ENCODE measurements at places on chromosomes 3 and 15.

GRCh38 chr15:33654860-33655259 lies 313.4 kb upstream of the CHRM5 start:
- no peak for DNase-seq

- DNase-seq = no peak
These were observed 41.2 kb downstream of the TRAT1 start for GRCh38 chr3:108863799-108864135.

GRCh38 chr3:51982352-51982837 lies 940 bp upstream of the ACY1 start:
- DNase-seq = no peak

DNA sequence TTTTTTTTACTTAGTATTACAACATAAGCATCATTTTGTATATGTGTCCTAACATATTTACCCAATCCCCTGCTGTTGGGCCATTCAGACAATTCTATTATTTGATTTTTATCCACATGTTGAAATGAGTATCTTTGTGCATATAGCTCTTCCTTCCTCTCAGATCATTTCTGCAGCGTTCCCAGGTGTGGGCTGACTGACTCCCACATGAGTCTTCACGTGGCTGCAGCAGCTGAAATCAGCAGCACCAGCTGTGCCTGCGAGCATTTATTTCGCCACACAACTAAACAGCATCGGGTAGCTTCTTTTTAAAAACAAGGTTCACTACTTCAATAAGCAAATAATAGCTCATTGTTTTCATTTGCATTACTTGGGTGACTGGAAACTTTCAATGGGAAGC lies 44.5 kb upstream of the PDE8A start:
- no peak for DNase-seq

All from NK-92 treated with Interleukin-12 subunit alpha and Interleukin-12 subunit beta, amount 100 ng/mL, for 24 hours (cell line).